ENCODE measurements at places on chromosomes 11 and 22.

GRCh38 chr11:64388894-64389293 is 29.9 kb downstream of the RPS6KA4 start:
- no peak for DNase-seq

DNA sequence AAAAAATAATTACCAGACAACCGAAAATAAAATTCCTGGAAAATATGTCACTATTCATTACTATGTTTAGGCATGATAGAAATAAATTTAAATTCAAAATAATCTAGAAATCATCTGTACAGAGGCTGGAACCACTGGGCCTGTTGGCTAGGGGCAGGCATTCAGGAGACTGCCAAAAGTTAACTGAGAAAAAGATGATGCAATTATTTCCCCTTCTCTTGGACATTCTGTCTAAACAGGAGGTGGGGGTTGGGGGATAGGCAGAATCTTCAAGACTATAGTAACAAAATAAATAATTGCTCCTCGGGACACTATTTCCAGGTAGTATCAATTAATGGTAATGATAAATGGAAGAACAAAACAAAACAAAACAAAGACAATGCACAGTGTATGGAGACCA is 14.1 kb downstream of the BTBD10 start:
- DNase-seq: no peak

- DNase-seq: no peak
Measured at GRCh38 chr22:37229012-37229804, 14.9 kb downstream of the RAC2 start.

DNA sequence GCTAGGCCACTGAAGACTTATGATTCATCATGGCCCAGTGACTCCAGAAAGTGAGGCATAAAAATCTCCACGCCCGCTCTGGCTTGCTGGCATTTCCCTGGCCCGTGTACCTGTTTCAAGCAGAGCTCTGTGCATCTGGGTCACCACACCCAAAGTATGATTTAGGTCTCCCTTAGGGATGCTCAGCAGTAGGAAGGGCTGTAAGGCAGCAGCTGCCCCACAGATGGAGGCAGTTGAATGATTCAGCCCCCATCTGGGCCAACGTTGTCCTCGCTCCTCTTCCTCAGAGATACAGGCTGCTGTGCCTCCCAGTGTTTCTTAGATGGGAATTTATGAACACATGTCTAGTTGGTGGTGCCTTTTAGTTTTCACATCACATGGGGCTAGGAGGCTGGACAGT is 21.6 kb downstream of the GPR83 start:
- DNase-seq: no peak

DNA sequence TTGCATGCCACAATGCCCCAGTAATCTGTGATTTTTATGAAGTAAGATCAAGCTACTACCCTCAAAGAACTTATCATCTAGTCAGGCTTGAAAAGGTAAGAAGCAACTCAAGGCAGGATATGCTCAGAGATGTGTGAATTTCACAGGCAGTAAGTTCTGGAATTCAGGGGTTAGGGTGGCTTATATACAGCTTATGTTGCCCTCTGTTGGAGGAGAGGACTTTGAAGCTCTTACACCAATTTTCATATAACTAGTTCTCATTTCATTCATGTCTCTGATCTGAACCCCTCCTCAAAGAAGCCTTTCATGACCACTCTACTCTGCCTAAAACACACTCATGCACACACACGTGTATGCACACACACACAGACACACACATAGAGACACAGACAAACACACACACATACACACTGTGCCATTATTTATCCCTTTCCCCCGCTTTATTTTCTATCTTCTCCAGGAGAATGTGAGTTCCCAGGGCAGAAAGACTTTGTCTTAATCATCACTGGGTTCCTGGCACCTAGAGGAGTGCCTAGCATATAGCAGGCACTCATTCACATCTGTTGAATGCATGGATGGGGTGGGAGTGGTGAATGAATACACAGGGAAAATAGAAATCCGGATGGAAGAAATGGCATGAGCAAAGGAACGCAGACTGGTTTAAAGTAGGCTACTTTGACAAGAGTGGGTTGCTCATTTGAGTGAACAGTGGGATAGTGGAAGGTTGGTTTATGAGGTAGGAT is 220.7 kb upstream of the ZBED5 start:
- DNase-seq: no peak

- DNase-seq: no peak
Measured at GRCh38 chr11:70498976-70499801, 100.9 kb downstream of the CTTN start.

- DNase-seq: no peak
Measured at GRCh38 chr11:118437208-118438125, 1.2 kb downstream of the KMT2A start.

GRCh38 chr11:12853652-12854296 is 155.3 kb upstream of the RASSF10 start:
- DNase-seq: no peak

DNA sequence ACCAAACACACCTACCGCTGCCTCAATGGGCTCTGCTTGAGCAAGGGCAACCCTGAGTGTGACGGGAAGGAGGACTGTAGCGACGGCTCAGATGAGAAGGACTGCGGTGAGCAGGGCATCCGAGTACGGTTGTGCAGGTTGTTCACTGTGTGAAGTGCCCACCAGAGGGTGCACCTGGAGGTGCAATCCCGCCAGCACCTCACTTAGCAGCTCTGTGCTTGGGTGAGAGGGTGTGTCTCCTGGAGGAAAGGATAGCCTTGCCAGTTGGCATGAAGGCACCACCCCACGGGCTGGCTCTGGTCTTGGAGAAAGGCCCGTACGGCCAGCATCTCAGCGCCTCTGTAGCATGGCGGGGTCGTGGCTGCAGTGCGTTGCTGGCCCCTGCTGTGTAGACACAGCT is 39.4 kb downstream of the ST14 start:
- no peak for DNase-seq

- no peak for DNase-seq
Measured at GRCh38 chr11:61974766-61975631, 7.6 kb upstream of the FTH1 start.

GRCh38 chr11:114017723-114018122 is 41.8 kb upstream of the ZBTB16 start:
- DNase-seq: no peak

DNA sequence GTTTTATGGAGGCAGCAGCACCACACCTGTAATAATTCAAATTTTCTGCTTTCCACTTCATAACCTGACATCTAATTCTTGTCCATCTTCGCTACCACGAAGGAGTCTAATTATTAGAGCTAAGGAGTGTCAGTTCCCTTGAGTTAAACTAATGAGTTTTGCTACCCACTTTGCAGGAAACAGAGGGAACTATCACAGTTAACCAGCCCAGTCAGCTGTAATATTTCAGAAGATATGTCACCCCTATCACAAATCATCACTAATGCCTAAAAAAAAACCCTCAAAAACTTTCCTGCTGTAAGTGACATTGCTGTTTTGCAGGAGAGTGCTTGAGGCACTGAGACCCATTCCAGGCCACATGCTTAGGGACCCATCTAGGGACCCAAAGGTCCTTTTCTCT is 8.4 kb downstream of the TECTA start:
- no peak for DNase-seq

- DNase-seq: no peak
Measured at GRCh38 chr11:2708151-2708581, 8.4 kb upstream of the KCNQ1OT1 start.

DNA sequence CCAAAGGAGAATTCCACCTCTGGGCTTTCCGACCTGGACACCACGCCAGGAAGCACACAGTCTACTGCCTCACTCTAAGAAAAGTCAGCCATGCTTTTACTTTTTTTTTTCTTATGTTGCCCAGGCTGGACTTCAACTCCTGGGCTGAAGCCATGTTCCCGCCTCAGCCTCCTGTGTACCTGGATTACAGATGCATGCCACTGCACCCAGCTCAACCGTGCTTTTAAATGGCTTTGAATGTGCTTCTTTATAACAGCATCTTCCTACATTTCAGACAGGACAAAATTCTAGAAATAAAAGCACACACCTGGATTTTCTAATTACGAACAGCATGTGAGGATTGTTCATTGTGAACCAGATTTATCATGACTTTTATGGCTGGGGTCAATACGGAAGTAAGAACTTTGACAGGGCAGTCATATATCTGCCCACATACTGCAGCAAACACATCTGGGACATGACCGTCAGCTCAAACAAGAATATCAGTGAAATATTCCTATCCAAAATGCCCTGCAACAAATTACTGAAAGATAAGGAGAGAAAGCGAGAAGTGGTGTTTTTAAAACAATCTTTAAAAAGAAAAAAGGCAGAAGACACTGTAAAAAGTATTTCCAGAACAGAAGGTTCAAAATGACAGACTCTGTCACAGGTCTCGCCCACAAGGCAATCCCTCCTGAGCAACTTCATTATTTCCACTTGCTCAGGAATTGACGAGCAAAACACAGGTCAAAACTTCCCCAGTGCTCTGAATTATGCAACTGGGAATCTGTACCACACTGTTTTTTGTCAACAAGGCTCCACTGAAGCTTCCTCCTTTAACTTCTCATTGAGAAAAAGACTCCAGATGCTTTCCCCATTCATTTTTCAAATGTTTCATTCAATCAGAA is 42.1 kb downstream of the PACSIN2 start:
- DNase-seq: no peak

DNA sequence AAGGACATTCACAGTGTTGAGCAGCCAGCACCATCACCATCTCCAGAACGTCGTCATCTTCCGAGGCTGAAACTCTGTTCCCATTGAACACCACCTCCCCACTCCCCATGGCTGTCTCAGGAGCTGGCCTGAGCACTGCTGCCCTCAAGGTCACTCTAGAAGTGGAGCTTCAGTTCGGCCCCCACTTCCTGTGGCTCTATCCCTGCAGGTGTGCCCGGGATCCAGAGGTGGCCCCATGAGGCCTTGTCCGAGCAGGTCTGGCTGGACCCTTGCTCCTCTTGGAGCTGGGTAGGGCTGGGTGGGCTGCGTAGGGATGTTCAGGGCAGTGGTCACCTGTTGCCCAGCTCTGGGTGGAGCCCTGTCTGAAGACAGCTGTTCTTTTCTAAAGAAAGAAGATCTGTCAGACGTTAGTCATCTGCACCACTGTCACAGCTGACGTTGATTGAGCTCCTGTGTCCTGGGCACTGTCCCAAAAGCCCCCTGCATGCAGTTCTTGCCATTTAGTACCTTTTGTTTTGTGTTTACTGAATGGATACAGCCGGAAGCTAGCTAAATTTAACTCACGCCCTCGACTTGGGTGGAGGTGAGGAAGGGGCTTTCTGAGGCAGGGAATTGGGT is 75.5 kb upstream of the CLDN5 start:
- DNase-seq: no peak

DNA sequence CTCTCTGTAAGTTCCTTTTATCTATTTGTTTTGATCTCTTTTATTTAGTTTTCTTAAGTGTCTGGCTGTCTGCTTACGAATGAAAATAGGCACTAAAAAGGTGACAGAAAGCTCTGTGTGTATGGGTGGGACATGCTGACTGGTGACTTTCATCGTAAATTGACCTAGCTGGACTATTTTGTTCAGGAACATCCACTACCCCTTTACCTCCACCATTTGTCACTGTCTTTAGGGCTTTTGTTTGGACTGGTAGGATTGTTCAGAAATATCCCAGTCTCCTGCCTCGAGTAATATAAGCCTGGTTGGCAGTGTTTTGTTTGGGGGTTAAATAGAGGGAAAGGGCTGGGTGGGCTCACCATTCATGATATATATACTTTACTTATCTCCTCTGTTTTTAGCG is 20.9 kb downstream of the EMSY start:
- DNase-seq: no peak

DNA sequence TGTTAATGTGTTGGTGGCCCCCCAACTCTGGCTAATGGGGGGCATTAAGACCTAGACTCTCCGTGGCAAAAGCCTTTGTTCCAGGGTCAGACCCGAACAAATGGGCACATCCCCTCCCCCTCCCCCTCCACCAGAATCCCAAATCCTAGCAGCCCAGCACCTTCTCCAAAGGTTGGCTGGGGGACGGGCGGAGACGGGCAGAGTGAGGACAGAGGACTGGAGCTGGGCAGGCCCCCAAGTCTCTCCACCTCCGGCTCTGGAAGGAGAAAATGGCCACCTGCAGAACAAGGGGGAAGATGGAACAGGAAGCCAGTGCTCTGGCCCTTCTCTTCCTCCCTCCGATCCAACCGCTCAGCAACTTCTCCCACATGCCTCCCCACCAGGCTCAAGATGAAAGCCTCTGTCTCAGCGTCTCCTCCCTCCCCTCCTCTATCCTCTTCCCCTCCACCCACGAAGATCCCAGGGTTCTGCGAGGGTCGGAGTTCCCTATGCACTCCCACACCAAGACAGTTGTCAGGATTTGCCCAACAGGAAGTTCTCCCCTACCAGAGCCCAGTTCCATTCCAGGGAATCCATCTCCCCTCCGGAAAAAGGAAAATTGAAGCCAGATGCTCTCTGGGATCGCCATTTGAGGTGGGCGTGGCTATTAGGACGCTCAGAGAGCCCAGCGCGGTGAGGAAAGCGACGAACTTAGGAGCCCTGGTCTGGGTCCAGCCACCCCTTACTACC is 20.1 kb downstream of the ADA2 start:
- DNase-seq: no peak

DNA sequence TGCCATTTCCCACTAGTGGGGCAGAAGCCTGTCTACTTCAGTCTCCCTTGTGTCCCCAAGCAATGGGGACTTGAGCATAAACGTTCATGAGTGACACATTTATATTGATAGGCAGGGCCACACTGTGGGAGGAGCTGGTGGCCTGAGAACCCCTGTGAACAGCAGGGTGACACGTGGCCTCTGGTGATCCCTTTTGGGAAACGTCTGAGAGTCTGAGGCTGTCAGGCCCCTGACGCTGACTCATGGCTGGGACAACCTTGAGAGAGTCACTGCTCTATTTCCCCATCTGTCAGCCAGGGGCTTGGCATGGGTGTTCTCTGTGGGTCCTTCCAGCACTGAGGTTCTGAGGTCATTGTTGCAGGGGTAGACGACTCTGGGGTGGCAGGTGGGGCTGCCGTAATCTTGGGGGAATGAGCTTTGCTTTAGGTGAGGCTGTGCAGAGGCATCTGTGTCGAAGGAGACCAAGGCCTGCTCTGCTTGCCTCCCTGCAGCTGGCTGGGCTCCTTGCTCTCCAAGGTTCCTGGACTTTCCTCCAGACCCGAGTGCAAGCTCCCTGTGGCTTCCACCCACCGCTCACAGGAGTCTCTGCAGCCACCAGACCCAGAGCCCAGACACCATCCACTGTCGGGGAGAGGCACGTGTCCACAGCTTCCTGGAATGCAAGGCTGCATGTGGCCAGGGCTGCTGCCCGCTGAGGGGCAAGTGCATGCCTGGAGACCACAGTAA is 54.7 kb downstream of the SMIM38 start:
- DNase-seq: no peak

GRCh38 chr11:36121054-36121453 is 168.2 kb downstream of the COMMD9 start:
- no peak for DNase-seq

DNA sequence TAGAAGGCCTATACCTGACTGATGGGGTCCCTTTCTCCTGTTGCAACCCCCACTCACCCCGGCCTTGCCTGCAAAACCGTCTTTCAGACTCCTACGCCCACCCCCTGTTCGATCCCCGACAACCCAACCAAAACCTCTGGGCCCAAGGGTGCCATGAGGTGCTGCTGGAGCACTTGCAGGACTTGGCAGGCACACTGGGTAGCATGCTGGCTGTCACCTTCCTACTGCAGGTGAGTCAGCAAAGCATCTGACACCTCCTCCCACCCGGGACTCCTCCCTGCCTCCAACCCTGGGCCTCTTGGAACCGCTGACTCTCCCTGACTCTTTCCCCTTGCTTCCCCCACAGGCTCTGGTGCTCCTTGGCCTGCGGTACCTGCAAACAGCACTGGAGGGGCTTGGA is 1.2 kb downstream of the ROM1 start:
- no peak for DNase-seq

- no peak for DNase-seq
Measured at GRCh38 chr11:27650988-27651387, 49.3 kb downstream of the BDNF start.
